Cardiac ventricle fibroblast (primary cell): ENCODE measurements at places on chromosomes 12 and 14. TPM values are rescaled to one million over a fixed set of nuclear protein-coding genes. Genes with fewer than 3 reads are reported as not detected.

Gene C12orf57
- total RNA-seq: 335 and 341 TPM in 2 replicates

Gene BLOC1S1
- 128 and 131 TPM in 2 replicates for total RNA-seq

Gene NUAK1
- total RNA-seq: 1.9 and 3.7 TPM in 2 replicates

Gene TRAFD1
- 27.8 and 31.3 TPM in 2 replicates for total RNA-seq

Gene LRP1
- 1,119 and 1,224 TPM in 2 replicates for total RNA-seq

Gene ACADS
- 18.6 and 24.5 TPM in 2 replicates for total RNA-seq

Gene LTBP2
- total RNA-seq: 123 and 130 TPM in 2 replicates

Gene KLRB1
- not detected in 2 replicates for total RNA-seq

Gene LRFN5
- total RNA-seq: 3.1 and 19.6 TPM in 2 replicates

Gene SMCO3
- total RNA-seq: 0.24 and 0.81 TPM in 2 replicates

Gene FAM222A
- 0.12 and 0.64 TPM in 2 replicates for total RNA-seq

Gene DHRS2
- total RNA-seq: 1.7 TPM in 1 of 2 replicates, not detected in the other

Gene MSI1
- not detected in 2 replicates for total RNA-seq

Gene FBXO34
- total RNA-seq: 8.1 and 8.4 TPM in 2 replicates
